Activated CD4-positive, alpha-beta memory T cell treated with anti-CD3 and anti-CD28 coated beads for 36 hours (primary cell): ENCODE measurements at places on chromosomes 6 and 20.
A peak's percentile ranks its signal among the peaks of the same experiment; 100 is the strongest.

DNA sequence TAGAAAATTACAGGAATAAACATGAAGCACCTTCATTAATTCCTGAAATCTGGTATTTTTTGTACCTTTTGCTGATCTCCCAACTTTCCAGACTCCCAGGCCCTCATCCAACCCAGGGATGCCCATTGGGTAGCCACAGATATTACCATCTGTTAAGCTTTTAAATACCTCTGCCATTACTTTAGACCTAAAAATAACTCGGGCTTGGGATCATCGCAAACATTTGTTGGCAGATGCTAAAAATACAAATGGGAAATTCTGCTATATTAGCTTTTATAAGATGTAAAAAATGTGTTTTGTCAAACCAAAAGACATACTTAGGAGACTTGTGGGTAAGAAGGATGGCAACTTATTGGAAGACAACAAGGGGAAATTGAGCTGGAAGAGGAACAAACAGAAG lies 376.1 kb downstream of the CENPW start:
- DNase-seq: no peak

DNA sequence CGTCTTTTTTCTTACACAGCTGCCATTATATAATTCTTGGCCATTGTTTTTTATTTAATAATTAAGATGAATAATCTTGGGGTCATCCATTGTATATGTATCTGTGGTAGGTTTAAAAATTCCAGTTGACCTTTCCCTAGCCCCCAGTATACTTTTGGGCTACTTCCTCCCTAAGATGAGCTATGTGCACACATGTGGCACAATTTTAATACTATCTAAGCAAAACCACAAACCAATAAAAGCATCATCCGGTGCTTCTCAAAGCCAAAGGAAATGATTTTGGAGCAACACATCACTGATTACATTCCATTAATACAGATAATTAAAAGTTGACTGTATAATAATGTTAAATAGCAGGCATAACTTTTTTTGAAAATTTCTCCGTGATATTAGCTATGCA lies 161.2 kb downstream of the ATXN1 start:
- no peak for DNase-seq

- DNase-seq: no peak
Measured at GRCh38 chr6:99547526-99547925, 20.9 kb downstream of the CCNC start.

DNA sequence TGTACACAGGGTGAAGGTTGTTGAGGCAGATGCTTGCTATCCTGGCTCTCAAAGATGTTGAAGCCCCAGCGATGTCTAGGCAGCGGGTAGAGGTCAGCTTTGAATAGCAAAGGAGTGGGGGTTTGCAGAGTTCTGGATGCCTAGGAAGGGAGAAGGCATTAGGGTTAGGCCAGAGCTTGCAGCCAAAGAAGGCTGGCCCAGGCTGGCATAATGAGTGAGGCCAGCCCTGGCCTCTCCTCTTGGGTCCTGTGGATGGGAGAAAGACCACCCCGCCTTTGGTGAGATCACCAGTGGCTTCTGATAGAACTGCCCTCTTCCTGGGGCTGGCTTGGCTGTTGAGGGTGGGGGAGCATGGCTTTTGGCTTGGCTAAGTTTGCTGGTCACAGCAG lies 406 bp upstream of the WFDC5 start:
- no peak for DNase-seq

DNA sequence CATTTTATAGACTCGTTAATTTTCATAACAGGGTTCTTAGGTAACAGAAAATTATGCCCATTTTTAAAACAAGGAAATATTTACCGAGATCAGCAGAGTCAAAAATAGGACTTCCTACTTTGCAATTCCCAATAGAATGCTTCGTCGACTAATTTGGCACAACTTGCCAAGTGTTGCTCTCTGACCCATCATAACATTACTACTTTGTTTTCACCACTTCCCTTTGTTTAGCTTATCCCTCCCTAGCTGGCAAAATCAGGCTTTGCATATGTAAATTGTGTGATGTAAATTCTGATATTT lies 914 bp upstream of the RANBP9 start:
- no peak for DNase-seq

GRCh38 chr20:41143354-41143753 lies 6.0 kb downstream of the PLCG1 start:
- DNase-seq: no peak

GRCh38 chr20:59385480-59385879 lies 85.1 kb downstream of the EDN3 start:
- peak; percentile 12 for DNase-seq

DNA sequence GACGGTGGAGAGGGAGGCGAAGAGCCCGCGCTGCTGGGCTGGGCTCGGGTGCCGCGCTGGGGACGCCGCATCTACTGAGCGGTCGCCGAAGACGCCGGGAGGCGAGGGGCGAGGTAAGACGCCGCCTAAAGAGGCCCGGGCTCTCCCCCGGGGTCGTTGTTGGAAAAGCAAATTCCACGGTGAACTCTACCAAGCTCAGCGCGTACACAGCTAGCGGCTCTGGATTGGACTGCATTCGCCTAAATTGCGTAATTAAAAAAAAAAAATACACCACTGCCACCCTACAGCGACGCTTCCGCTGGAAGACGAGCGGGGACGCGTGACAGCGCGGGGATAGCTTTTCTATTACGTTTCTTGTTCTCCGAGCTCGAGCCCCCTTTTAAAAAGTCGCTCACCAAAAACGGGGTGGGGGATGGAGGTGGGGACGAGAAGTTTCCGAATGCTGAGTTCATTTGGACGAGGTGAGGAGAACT lies 92.0 kb upstream of the PRDM1 start:
- peak; percentile 66 for DNase-seq

GRCh38 chr6:25576919-25577318 lies 75.1 kb upstream of the SCGN start:
- DNase-seq: no peak

- DNase-seq: peak; percentile 96
Measured at GRCh38 chr6:142944124-142945048, 590 bp downstream of the HIVEP2 start.

DNA sequence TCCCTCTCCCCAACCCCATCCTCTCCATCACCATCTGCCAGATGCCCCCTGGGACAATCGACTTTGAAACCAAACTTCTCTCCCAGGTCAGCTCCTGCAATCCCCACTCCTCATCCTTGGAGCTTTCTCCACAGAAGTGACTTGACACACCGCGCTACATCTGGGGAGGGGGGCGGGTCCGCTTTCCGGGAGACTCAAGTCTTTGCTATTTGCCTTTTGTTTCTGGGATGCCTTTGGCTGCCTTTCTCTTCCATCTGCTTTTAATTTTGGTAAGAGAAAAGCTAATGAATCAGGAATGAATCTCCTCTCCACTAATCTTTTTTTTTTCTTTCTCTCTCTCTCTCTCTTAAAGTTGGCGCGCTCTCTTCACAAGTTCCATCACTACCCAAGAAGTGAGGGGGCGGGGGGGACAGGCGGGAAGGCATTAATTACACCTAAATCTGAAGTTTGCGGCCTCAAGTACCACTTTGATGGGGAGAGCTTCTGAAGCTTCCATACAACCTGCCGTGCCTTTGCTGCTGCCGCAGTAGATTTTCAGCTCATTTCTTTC lies 664 bp upstream of the TPBG start:
- no peak for DNase-seq

DNA sequence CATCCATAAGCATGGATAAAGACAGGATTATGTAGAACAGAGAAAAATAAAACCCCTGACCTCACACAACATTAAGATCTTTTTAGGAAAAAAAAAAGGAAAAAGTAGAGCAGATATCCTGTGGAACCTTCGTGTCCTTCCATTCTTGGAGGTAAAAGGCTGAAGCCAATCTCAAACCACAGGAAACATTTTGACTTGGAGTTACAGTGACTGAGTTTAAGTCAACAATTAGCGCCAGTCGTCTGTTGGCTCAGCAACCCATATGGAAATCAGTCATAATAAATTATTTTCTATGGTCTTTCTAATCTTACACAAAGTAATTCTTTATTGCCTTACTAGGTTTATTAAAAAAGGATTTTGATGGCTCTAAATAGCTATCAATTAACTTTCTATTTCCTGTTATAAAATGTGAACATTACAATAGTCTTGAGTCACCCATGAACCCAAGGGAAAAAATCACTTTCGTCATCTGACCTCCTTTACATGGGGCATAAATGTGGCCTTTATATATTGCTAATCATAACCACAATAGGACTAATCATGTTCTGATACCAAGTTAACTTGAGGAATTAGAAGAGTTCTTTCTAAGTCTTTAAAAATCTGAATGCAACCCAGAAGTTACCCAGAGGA lies 592.9 kb downstream of the TFAP2B start:
- DNase-seq: no peak

DNA sequence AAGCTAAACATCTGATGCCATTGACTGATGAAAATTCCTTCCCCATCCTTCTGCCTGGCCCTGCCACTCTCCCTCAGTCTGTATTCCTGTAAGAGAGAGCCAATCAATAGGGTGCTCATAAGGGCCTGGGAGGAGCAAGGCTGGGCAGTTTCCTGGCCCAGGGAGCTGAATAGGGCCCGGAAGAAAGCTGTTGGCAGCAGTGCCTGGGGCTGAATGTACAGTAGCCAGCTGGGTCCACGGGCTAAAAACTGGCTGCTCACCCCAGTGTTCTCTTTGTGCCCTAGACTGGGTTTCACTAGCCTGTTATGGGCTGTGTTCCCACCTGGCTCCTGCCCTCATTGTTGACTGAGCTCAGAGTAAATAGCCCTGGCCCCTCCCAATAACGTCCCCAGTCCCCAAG lies 1.7 kb upstream of the WFDC2 start:
- no peak for DNase-seq

GRCh38 chr20:8862092-8862491 lies 206.8 kb upstream of the PLCB4 start:
- no peak for DNase-seq

DNA sequence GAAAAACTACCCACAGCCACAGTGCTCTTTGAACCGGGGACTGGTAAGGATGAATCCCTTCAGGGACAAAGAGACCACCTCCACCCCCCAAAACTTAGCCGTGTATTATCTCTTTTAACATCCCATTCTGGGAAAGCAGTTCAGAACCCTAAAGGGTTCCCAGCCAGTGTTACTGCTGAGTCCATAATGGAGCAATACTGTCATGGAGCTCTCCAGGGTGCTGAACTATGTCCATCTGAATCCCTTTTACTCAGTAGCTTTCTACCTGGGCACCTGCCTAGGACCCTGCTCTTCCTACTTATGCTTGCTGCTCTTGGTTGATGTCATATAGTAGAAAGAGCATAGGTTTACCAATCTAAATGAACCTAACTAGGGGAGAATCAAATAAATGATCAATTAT lies 22.3 kb upstream of the SAYSD1 start:
- DNase-seq: peak; percentile 39

DNA sequence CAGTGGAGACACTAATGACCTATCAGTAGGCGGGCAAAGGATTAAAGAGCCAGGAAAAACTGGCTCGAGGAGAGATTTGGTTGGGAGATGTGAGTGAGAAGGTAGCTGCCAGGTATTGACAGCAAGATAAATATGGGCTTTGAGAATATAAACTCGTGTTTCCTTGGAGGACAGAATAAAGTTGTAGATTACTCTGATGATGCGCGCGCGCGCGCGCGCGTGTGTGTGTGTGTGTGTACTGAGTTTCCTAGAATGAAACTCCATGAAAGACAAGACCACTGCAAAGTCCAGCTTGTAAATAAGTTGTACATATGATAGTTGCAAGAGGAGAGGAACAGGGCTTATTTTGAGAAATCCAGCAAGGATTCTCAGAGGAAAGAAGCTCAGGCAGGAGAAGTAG lies 13.3 kb upstream of the TREM2 start:
- no peak for DNase-seq

DNA sequence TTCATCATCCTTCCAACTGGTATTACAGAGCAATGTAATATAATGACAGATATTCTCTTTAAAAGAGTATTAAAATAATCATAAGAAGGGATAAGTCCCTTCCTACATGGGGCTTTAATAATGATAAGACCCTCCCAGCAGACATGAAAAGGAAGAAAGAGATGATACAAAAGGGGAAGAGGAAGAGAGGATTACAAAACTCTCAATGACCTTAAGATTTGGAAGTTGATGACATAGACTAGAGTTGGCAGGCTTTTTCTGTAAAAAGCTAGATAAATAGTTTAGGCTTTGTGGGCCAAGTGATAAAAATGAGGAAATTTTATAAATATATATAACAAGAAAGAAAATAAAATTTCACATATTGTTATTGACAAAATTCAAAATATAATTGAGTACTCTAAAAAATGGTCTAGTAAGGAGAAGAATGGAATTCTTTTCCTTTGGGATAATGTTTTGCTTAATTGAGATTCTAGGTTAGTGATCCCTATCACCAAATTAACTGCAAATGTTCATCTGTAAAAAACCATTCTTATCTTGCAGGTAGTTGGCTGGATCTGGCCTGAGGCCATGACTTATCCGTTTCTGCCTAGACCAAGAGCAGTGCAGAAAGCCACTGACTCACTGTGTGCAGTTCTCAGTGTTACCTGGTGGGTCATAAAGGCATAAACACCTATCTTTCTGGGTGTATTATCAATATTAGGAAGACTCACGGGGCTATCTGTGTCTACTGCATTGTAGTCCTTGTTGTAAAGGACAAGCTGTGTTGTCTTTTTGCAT lies 11.0 kb downstream of the RIPOR2 start:
- DNase-seq: peak; percentile 73

DNA sequence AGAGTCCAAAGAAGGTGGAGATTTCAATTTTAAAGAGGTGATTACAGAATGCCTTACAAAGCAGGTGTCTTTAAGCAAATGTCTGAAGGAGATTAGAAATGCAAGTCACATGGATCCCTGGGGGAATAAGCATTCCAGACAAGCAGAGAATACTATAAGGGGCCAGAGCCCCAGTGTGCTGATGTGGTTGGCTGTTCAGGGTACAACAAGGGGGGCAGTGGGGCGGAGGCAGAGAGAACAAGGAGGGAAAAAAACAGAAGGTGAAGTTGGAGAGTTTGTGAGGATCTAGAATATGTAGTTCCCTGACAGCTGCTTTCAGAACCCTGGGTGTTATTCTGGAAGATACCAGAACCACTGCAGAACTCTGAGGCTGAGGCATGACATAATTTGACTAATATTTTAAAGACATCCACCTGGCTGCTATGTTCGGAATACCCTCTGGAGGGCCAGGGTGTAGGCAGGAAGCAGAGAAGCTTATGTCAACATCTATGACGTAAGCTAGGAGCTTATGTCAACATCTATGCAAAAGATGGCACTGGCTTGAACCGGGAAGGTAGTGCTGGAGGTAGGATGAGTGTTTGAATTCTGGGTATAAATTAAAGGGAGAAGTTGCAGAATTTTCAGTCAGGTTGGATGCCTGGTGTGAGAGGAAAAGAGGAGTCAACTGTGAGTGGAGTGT lies 276.3 kb upstream of the AGPAT4 start:
- no peak for DNase-seq
